ENCODE measurements at places on chromosomes 6 and 20. TPM values are rescaled to one million over a fixed set of nuclear protein-coding genes. Genes with fewer than 3 reads are reported as not detected.

DNA sequence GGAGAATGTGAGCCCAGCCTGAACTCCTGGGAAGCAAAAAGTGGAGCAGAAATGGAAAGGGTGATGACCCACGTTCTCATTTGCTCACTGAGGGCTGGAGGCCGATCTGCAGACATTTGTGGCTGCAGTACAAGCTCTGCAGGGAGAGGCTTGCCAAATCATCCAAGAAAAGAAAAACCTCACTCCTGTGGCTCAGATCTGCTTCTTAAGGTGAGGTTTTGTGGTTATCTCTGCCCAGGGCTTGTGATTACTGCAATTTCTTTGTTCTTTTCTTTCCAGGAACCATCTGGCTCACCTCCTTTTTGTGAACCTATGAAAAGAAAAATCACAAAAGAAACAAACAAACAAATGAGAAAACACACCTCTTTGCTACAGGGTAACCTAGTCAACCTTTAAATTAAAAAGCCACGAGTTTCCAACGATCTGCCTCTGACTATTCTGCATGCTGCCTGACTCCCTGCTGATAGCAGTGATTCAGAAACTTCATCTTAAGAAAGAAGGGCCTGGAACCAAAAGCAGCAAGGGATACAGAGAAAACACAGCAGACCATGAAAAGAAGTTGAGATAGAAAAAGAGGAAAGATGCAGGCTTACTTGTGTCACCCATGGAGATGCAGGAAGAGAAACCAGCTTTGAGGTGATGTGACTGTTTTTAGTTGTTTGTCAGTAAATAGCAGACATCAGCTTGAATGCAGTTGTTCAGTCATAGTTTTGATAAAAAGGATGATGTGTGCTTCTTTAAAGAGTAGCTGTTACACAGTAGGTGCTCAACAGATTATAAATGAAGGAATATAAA lies 165.1 kb downstream of the LMBRD1 start:
- DNase-seq = no peak

- no peak for DNase-seq
Observed at GRCh38 chr20:45470937-45471336, 1.4 kb downstream of the WFDC2 start.

DNA sequence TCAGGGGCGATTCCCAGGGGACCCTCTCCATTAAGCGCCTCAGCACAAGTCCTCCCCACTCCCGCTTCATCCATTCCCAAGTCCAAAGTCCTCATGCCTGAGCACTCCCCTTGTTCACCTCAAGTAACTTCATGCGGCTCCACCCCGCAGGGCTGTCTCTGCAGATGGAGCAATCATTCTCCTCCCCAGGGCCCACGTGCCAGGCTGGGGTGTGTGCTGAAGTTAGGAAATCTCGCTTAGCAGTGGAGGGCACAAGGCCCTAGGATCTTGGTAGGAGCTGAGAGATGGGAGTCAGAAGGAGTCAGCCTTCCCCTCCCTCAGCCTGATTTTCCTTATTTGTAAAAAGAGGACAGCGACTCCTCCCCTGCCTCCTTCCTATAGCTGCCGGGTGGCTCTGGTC lies 3.5 kb downstream of the TGM3 start:
- no peak for DNase-seq

DNA sequence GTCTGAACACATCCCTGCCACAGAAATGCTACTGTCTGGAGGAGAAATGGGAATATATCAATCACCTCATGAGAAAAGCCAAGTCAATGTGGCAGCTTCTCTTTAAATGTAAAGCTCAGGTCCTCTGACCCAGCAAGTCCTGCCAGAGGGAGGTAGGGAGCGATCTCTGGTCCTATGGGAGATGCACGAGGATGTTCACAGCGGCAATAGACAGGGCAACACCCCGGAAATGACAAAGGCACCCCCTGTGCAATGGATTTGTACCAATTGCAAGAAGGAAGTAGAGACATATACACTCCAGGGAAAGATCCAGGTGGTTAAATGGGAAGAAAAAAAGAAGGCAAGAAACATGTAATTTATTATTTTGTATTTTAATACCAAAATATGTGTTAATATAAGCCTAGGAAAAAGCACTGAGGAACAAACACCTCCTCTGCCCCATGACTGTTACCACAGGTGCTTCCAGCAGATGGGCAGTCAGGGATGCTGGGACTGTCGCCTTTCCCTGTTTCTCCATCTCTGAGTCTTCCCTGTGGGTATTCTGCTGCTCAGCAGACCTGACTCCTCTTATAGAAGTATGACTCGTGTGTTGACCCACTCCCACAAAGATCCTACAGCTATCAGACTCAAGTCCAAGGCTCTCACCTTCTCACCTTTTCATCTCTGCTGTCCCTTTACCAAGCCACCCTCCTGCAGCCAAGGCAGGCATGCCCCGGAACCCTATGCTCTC lies 20.8 kb downstream of the ATP9A start:
- DNase-seq = no peak

DNA sequence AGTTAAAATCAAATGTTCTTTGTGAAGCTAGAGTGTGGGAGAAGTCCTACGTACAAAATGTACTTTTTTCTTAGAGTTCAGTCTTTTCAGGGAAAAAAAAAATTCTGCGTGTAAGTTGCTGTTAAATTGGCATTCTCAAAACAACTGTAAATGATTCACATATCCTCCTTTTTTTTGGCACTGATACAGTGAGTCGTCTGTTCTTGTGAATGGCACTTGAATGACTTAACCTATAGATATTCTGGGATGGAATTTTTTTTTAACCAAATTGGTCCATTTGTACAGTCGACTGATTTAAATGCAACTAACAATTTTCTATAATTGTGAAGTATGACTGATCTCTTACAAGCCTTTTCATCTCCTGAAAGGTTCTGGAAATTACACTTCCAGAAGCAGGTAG lies 5.5 kb upstream of the JAG1 start:
- DNase-seq = no peak

- DNase-seq = no peak
Observed at GRCh38 chr20:63117151-63117550, 98.8 kb downstream of the YTHDF1 start.

DNA sequence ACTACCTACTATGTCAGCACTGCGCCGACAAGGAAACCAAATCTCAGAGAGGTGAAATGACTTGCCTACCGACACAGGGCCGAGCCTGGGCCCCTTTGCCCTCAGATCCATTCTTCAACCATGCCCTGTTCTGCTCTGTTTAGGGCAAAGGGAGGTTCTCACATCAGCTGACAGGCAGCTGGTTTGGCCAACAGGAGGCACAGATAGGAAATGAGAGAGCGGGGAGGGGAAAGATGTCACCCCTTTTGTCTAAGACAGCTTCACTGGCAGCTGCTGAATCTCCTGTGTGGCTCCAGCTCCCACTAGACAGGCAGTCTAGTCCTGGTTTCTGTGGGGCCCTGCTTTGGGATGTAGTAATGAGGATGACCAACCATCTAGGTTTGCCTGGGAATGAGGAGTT lies 158.7 kb downstream of the TMEM200A start:
- no peak for DNase-seq

GRCh38 chr20:29741894-29742698 lies 1515.4 kb upstream of the DEFB115 start:
- DNase-seq = no peak

- DNase-seq = no peak
Observed at GRCh38 chr6:114364301-114364700, 21.5 kb upstream of the HS3ST5 start.

- no peak for DNase-seq
Observed at GRCh38 chr6:166007349-166008263, 160.0 kb downstream of the TBXT start.

DNA sequence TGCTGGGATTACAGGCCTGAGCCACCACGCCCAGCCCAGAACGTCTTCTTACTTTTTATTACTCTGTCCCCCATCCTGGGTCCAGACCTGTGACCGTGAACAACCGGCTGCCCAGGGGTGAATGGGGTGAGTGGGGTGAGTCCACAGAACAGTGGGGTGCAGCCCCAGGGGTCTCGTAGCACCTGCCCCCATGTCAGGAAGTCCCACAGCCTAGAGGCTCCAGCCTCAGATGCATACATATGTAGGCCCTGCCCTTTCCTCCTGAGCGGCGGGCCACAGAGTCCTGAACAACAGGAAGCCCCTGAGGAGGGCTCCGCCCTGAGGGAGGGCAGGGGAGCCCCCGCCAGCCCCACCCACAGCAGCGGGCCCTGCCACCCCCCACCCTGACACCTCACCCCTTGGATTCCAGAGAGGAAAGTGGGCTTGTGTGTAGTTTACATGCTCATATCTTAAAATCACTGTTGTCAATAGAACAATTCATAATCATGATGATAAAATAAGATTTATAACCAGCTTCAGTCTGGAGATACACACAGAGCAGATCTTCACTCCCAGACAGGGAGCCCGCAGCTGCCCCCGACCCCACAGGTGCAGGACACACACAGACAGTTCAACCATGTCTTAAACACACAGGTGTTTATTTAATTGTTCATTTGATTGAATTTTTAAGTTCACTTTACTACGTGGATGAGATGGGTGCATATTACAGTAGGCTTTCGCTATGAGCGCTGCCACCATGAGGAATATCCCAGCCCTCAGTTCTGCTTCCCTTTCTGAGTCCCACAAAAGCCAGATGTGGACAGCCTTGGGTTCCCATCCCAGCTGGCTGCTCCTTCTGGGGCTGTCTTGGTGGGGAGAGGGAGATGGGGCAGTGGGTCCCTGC lies 12.4 kb upstream of the GMEB2 start:
- no peak for DNase-seq

GRCh38 chr6:144216668-144217218 lies 66.4 kb downstream of the STX11 start:
- DNase-seq = no peak

- DNase-seq = no peak
Observed at GRCh38 chr6:168999392-168999791, 254.3 kb downstream of the THBS2 start.

DNA sequence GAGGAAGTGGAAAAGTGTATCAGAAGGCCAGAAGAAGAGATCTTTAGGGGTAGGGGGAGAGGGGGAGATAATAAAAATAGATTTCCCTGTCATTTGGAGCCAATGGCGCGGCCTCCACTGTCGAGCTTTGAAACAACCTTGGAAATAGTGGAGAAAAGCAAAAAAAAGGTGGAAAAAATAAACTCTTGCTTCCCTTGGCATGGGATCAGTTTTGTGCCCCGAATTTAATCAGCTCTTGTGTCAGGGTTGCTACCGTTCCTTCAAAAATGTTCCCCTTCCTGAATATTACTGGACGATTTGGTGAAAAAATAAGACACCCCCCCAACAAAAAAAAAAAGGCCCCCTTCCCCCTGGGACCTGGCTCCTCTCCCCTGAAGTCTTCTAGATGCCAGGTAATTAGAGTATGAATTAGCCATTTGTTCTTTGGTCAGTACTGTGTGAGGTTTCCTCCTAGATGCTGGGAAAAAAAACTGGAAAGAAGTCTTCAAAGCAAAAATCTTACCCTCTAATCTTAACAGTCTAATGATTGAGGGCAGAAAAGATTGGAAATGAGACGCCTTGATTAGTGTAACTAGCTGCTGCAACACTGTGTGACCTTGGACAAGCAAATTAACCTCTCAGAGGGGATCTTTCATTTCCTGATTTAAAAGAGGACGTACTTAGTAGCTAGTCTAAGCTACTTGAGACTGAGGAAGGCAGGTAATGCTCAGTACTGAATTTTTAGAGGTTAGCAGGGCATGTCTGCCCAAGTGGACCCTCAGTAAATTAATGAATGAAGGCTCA lies 872 bp upstream of the RBM39 start:
- no peak for DNase-seq

- no peak for DNase-seq
Observed at GRCh38 chr6:167979436-167980139, 17.9 kb upstream of the KIF25 start.

DNA sequence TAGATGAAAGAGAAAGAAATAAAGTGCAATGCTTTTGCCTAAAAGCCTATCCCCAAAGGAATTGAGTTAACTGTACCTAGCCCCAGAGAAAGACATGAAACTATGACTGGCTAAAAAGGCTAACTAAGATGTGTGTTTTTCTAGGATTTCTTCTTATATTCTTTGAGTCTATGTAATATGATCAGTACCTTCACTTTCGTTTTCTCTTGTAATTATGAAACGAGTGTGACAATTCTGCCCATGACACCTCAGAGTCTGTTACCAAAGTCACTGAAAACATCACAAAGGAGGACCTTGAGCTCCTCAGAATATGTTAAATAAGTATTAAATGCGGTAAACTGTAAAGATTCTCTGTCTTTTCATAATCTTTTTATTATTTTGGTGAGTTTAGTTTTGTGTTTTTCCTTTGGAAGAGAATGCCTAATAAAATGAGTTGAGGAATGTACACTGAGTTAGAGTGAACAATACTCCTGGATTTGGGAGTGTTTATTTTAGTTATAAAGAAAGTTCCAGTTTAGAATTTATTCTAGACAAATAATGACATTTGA lies 141.3 kb downstream of the FUT9 start:
- DNase-seq = no peak

DNA sequence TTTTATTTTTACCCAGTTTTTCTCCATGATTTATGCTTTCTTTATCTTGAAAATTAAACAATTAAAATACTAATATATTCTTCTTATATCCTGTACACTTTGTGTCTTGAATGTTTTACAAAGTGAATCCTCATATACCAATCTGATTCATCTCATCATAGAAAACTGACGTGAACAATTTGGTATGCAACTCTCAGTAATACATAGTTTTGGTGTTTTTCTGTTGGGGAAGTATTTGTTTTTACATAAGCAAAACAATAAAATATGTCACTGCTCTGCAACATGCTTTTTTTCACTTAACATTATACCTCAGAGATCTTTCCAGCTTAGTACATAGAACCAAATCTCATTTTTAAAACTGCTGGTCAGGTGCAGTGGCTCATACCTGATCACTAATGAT lies 14.7 kb downstream of the DNAAF9 start:
- DNase-seq = no peak

- DNase-seq = no peak
Observed at GRCh38 chr6:34147906-34148630, 2.2 kb upstream of the GRM4 start.

GRCh38 chr20:20525756-20526155 lies 157.9 kb downstream of the INSM1 start:
- no peak for DNase-seq

DNA sequence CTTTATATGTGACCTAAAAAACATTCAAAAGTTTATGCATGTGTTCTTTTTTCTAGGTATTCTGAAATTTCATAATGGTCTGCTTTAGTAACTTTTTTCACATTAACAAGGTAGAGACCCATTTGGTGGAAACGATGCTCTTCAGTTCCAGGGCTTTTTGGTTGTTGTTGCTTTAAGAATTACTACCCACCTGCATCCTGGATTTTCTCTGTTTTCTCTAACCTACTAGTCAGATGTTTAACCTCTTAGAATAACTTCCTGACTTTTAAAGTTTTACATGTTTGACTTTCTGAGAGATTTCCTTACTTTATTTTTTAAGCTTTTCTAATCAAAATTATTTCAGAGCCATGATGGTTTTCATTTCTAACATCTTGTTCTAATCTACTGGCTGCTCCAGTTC lies 14.9 kb downstream of the TULP4 start:
- no peak for DNase-seq

The PDYN gene
- polyA plus RNA-seq = not detected

The SMLR1 gene
- polyA plus RNA-seq = 0.10 TPM

The PDE10A gene
- polyA plus RNA-seq = 7.6 TPM

The ADGRB3 gene
- 0.76 TPM for polyA plus RNA-seq

The RSPH3 gene
- polyA plus RNA-seq = 2.9 TPM

The ZNF334 gene
- polyA plus RNA-seq = 11.2 TPM

The PSORS1C2 gene
- not detected for polyA plus RNA-seq

The FAM217A gene
- 0.96 TPM for polyA plus RNA-seq

The TMEM217 gene
- polyA plus RNA-seq = 0.71 TPM

All from forelimb muscle (tissue), 1 donor.